ENCODE measurements at places on chromosomes 4 and X.

- ATAC-seq, result no peak
These were observed 204.9 kb downstream of the AASDH start for GRCh38 chr4:56182356-56182755.

GRCh38 chr4:15054541-15054940, 52.3 kb downstream of the CPEB2 start:
- ATAC-seq, result no peak

DNA sequence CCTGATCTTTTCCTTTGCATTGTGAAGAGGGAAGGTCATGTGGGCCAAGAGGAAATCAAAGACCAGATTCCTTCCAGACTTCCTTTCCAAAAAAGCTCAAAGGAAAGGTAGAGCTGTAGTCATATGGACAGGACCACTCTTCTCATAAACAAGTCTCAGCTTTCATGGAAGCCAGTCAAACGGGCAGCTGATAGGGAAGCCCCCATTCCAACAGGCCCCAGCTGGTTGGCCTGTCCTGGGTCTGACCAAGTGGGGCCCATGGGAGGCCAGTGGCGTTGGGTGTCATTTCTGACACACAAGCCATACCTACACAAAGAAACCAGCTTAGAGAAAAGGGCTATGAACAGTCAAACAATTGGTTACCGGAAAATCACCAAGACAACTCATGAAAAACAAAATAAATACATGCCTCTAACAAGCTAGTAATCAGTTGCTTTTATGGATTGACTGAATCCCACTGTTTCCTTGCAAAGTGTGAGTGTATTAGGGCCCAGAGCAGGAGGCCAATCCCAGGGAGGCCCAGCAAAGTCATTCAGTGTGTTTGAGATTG, 149.6 kb upstream of the MAMLD1 start:
- ATAC-seq, result no peak

GRCh38 chr4:156571146-156571545, 400.5 kb downstream of the PDGFC start:
- no peak for ATAC-seq

GRCh38 chr4:102139132-102139573, 206.1 kb downstream of the SLC39A8 start:
- no peak for ATAC-seq
